SK-N-SH (cell line): ENCODE measurements at places on chromosomes 12 and 14. TPM values are rescaled to one million over a fixed set of nuclear protein-coding genes. Genes with fewer than 3 reads are reported as not detected.

The ARHGEF40 gene
- polyA plus RNA-seq = 58.8 and 64.2 TPM in 2 replicates

The DACT1 gene
- 3.3 and 4.2 TPM in 2 replicates for polyA plus RNA-seq

The CNTN1 gene
- polyA plus RNA-seq = 0.13 and 0.96 TPM in 2 replicates

The TMEM119 gene
- 25.7 and 28.2 TPM in 2 replicates for polyA plus RNA-seq

The TOGARAM1 gene
- polyA plus RNA-seq = 2.1 and 4.1 TPM in 2 replicates

The KRT2 gene
- not detected in 2 replicates for polyA plus RNA-seq
